Activated T-helper 1 cell treated with anti-CD3 and anti-CD28 coated beads, Interleukin-2, amount 50 U/mL, for 16 hours (primary cell): ENCODE measurements at places on chromosomes 12 and 14.

DNA sequence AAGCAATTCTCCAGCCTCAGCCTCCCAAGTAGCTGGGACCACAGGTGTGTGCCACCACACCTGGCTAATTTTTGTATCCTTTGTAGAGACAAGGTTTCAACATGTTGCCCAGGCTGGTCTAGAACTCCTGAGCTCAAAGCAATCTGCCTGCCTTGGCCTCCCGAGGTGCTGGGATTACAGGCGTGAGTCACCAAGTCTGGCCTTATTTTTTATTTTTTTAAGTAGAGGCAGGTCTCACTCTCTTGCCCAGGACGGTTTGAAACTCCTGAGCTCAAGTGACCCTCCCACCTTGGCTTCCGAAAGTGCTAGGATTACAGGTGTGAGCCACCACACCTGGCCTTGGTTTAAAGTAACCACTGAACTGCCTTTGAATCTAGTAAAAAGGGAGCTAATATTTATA is 56.8 kb downstream of the SPPL3 start:
- no peak for DNase-seq

- no peak for DNase-seq
These were observed 46.6 kb downstream of the TESPA1 start for GRCh38 chr12:54937929-54938328.

GRCh38 chr12:1929241-1929984 is 11.0 kb upstream of the CACNA2D4 start:
- no peak for DNase-seq

- DNase-seq = no peak
These were observed 6.4 kb upstream of the EP400 start for GRCh38 chr12:131943389-131943788.
